ENCODE measurements at places on chromosomes 3 and 15.
A peak's percentile ranks its signal among the peaks of the same experiment; 100 is the strongest.

GRCh38 chr3:122111974-122112373 lies 56.8 kb downstream of the CD86 start:
- no peak for DNase-seq
- H3K4me1 ChIP-seq: no peaks in the 10 kb centered on the region
- no peak overlapping the region for H3K27ac ChIP-seq
- no peak overlapping the region for H3K4me3 ChIP-seq

- H3K36me3 ChIP-seq: no peaks in the 10 kb centered on the region
- H3K27ac ChIP-seq: no peak overlapping the region
- H3K4me3 ChIP-seq: no peak overlapping the region
- no peaks in the 10 kb centered on the region for H3K4me1 ChIP-seq
These were observed 98.2 kb downstream of the NR2F2 start for GRCh38 chr15:96428742-96429141.

- H3K4me1 ChIP-seq: no peaks in the 10 kb centered on the region
- H3K27ac ChIP-seq: no peak overlapping the region
- DNase-seq: peak; percentile 81
- no peaks in the 10 kb centered on the region for H3K36me3 ChIP-seq
These were observed 159.1 kb downstream of the P3H2 start for GRCh38 chr3:189961522-189962161.

GRCh38 chr3:180295811-180296210 lies 259.1 kb upstream of the PEX5L start:
- H3K4me3 ChIP-seq: no peak overlapping the region
- no peak for DNase-seq
- H3K27me3 ChIP-seq: no peaks in the 10 kb centered on the region
- H3K36me3 ChIP-seq: no peaks in the 10 kb centered on the region

- no peaks in the 10 kb centered on the region for H3K36me3 ChIP-seq
- no peak overlapping the region for H3K27ac ChIP-seq
- H3K27me3 ChIP-seq: no peaks in the 10 kb centered on the region
- H3K4me3 ChIP-seq: no peak overlapping the region
These were observed 5.2 kb downstream of the SETD5 start for GRCh38 chr3:9402410-9403228.

GRCh38 chr3:190807719-190808375 lies 54.6 kb downstream of the GMNC start:
- peak; percentile 97 for DNase-seq
- H3K4me1 ChIP-seq: peaks cover 26% of the 10 kb centered on the region
- peak overlapping the region; percentile 14 for H3K27ac ChIP-seq
- H3K27me3 ChIP-seq: no peaks in the 10 kb centered on the region
- no peaks in the 10 kb centered on the region for H3K36me3 ChIP-seq

GRCh38 chr3:11481556-11481955 lies 162.2 kb downstream of the VGLL4 start:
- peaks cover 35% of the 10 kb centered on the region for H3K4me1 ChIP-seq
- H3K27ac ChIP-seq: no peak overlapping the region
- H3K36me3 ChIP-seq: no peaks in the 10 kb centered on the region
- no peaks in the 10 kb centered on the region for H3K27me3 ChIP-seq

- H3K27me3 ChIP-seq: no peaks in the 10 kb centered on the region
- H3K27ac ChIP-seq: peak overlapping the region; percentile 99
- H3K36me3 ChIP-seq: no peaks in the 10 kb centered on the region
- no peak for DNase-seq
- H3K4me3 ChIP-seq: peak overlapping the region; percentile 86
These were observed 770 bp downstream of the TBC1D5 start for GRCh38 chr3:17741621-17742101.

DNA sequence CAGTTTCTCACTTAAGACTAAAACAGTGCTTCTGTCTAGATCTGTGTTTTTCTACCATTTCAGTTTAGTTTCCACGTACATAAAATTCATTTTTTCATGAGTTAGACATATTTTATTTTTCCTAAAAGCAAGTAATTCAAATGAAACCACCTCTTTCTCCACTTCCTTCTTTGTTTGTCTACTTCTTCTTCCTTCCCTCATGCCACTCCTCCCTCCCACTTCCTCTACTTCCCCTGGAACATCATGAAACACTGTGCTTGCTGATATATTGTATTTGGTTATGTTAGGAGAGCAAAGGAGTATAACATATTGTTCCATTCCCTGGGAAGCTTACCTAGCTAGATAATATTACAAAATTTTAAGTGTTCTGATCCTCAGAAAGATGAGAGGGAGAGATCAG lies 36.7 kb upstream of the GOLGA8B start:
- no peaks in the 10 kb centered on the region for H3K4me1 ChIP-seq
- H3K36me3 ChIP-seq: no peaks in the 10 kb centered on the region
- H3K27me3 ChIP-seq: no peaks in the 10 kb centered on the region
- DNase-seq: no peak
- H3K4me3 ChIP-seq: no peak overlapping the region

GRCh38 chr15:85760531-85761371 lies 34.0 kb downstream of the KLHL25 start:
- peaks cover 11% of the 10 kb centered on the region for H3K4me1 ChIP-seq
- no peak overlapping the region for H3K27ac ChIP-seq
- H3K4me3 ChIP-seq: no peak overlapping the region

DNA sequence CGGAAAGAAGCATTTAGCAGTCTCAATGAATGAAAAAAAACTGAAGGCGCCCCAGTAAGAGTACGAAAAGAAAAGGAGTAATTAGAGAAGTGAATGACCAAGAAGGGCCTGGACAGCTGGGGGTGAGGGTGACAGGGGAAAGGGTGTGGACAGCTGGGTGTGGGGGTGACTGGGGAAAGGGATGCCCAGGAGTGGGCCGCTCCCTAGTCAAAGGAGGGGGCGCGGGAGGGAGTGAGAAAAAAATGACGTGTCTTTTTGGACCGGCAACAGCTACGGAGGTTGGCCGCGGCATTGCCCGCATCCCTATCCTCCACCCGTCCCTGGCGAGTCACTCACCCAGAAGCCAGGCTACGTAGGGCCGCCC lies 274 bp upstream of the ZCWPW2 start:
- no peaks in the 10 kb centered on the region for H3K27me3 ChIP-seq
- no peak for DNase-seq
- H3K4me3 ChIP-seq: peak overlapping the region; percentile 94
- H3K4me1 ChIP-seq: peaks cover 25% of the 10 kb centered on the region

- H3K27me3 ChIP-seq: no peaks in the 10 kb centered on the region
- no peak for DNase-seq
- no peak overlapping the region for H3K27ac ChIP-seq
- H3K4me1 ChIP-seq: no peaks in the 10 kb centered on the region
- no peak overlapping the region for H3K4me3 ChIP-seq
- H3K36me3 ChIP-seq: no peaks in the 10 kb centered on the region
These were observed 1014.7 kb upstream of the CFAP20DC start for GRCh38 chr3:60064210-60065178.

Data from thyroid gland (tissue), 4 donors.